ENCODE measurements at places on chromosomes 2 and 18. TPM values are rescaled to one million over a fixed set of nuclear protein-coding genes. Genes with fewer than 3 reads are reported as not detected.

Gene SPHKAP
- total RNA-seq: not detected

DNA sequence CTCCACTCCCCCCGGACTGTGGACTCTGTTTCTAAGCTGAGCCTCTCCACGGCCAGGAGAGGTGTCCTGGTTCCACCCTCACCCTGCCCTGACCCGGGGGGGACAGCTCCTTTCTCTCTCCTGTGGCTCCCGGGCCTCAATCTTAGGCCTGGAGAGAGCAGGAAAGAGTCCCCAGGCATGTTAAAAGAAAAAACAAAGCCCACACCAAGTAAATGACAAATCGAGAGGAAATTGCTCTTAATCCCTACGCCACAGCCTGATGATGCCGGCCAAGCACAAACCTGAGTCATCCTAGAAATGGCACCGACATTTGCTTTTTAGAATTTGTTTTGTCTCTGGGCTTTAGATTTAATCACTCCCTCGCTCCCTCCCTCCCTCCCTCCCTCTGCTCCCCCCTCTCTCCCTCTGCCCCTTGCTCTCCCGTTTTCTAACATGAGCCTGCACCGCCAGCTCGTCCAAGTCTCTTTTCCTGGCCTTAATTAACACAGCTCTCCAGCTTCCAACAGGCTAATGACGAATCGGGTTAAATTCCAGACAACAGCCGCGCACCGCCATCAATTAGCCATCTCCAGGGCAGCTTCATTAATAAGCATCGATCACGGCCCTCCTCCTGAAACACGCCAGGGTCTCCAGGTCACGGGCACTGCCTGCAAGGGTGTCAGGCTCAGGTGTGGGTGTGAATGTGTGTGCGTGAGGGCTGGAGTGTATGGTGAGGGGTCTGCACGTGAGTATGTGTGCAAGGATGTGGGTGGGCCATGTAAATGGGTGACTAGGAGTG, 230.8 kb downstream of the CELF4 start:
- DNase-seq: no peak

DNA sequence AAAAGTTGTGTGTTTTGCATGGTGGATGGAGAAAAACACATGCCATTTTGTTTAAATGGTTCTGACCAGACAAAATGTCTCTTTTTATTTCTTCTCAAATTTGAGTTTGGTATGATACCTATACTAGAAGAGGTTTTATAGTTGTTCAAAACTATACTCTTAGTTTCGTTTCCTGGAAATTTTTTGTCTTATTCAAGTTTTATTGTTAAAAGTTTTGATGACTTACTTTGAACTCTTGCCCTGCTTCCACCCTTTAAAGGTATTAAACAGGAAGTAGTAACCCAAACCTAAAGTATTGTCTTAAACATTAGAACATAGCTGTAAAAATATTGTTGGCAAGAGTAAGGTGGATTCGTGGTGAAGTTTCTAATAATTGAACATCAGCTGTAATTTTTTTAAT, 98.2 kb downstream of the BABAM2 start:
- DNase-seq: no peak

- DNase-seq: no peak
Observed at GRCh38 chr2:238127165-238128060, 11.1 kb upstream of the KLHL30 start.

DNA sequence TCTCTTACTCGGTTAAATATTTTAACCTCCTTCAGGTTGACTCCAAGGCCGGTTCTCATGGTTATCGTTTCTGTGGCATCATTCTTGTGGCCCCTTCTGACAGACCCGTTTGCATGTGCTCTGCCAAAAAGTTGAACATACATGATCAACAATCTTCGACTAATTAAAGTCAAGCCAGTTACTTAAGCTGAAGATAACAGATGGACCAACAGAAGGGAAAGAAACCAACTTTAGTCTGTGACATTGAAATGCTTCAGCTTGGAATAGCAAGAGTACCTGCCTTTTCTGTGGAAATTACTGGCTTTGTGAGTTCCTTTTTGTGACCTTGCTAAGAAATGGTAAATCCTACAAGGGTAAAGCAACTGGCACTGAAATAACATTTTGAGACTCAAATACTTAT, 1429.1 kb downstream of the LRP1B start:
- no peak for DNase-seq
